HT-29 (cell line): ENCODE measurements at places on chromosomes 12 and 14.
A peak's percentile ranks its signal among the peaks of the same experiment; 100 is the strongest.

- no peak for DNase-seq
Measured at GRCh38 chr12:128267651-128268378, 845 bp downstream of the TMEM132C start.

DNA sequence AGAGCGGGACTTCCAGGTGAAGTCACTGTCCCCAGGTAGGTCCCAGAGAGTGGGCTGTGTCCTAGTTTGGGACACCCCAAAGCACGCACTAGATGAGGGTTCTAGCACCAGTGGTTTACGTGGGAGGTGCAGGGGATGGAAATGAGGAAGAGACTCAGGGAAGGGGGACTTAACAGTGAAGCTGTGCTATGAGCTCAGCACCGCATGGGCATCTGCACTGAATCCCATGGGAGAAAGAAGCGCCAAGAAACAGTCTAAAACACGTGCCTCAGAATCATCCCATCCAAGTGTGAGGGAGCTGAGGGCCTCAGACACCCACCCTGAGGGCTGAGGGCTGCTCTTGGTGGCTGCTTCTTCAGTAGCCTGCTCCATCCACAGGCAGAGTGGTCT lies 71.5 kb upstream of the ZFP36L1 start:
- DNase-seq: no peak

- no peak for DNase-seq
Measured at GRCh38 chr12:21353487-21353886, 18.8 kb upstream of the SLCO1A2 start.

DNA sequence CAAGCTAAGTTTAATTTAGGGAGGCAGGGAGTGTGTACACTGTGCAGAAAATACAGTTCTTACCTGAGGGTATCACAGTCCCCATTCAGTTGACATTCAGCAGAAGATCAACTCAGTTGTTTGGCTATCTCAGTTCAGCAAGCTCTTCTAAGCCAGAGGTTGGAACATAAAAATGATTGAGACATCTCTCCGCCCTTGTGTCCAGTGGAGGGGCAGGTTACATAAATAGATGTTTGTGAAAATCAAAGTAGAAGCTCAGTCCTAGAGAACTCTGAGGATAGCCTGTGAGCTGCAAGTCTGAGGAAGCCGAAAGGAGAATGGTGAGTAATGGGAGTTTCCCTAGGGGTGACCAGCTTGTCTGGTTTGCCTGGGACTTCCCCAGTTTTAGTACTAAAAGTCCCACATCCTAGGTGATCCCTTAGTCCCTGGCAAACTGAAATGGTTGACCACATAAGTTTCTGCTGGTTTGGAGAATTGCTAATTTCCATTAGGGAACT lies 251.4 kb upstream of the ATP2B1 start:
- peak; percentile 43 for DNase-seq

DNA sequence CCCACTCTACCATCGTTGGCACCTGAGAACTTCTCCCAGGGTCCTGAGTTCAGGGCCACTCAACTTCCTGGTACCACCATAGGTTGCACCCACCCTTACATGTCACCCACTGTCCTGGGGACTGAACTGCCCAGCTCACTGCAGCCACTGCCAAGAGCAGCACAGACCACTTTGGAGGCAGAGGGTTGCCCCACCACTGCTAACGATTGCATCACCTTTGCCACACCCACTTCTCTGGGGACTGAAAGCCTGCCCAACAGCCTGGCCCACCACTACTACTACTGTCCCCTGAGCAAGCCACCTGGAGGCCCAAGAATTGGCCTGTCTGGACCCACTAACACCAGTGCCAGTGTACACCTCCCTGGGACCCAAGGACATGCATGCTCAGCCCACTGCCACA lies 27.6 kb downstream of the CACNA2D4 start:
- no peak for DNase-seq

- no peak for DNase-seq
Measured at GRCh38 chr12:46390304-46390703, 17.7 kb upstream of the SLC38A2 start.

GRCh38 chr14:98382662-98383061 lies 889.3 kb downstream of the BCL11B start:
- no peak for DNase-seq

DNA sequence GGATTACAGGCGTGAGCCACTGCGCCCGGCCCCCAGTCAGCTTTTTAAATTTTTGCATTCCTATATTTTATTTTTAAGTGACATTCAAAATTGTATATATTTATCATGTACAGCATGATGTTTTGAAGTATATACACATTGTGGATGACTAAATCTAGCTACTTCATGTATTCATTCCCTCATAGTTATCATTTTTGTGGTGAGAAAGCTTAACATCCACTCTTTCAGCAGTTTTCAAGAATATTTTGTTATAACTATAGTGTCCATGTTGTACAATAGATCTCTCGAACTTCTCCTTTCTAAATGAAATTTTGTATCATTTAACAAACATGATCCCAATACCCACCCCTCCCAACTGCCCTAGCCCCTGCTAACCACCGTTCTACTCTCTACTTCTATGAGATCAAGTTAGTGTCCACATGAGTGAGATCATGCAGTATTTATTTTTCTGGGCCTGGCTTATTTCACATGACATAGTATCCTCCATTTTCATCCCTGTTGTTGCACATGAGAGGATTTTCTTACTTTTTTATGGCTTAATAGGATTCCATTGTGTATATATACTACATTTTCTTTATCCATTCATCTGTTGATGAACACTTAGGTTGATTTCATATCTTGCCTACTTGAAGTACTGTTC lies 8.8 kb upstream of the HEBP1 start:
- no peak for DNase-seq

DNA sequence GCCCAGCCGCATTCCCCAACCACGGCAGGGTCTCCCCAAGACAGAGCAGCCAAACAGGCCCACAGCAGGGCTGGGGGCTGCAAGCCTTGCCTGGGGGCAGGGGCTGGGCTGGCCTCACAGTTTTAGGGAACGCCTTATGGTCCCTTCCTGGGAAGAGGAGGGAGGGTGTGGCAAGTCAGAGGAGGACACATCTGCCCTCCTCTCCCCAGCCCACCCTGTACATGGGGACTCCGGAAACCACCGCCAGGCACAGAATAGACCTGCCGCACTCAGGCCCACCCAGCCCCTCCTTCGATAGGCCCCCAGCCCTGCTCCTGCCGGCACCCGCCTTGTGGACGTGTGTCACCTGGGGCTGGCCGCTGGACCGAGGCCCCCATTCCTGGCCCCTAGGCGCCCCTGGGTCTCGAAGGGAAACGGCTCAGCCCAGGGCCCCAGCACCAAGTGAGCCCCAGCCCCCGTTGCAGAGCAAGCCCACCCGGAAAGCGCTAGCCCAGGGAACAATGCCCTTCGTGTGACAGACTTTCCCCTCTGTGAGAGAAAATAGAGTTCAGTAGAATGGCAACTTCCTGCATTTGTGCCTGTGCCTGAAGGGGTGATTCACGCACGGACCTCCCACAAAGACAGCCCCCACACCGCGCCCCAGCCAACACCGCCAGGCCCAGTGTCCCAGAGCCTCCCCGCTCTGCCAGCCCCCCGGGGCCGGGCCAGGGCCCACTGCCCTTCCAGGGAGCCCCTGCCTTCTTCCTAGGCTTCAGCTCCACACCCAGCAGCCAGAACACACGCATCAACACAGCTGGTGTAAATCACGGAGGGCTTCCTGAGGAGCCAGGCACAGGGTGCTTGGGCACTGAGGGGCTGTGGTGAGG lies 12.0 kb upstream of the NUDT14 start:
- no peak for DNase-seq

GRCh38 chr12:40325349-40325960 lies 100.7 kb downstream of the LRRK2 start:
- DNase-seq: peak; percentile 43

DNA sequence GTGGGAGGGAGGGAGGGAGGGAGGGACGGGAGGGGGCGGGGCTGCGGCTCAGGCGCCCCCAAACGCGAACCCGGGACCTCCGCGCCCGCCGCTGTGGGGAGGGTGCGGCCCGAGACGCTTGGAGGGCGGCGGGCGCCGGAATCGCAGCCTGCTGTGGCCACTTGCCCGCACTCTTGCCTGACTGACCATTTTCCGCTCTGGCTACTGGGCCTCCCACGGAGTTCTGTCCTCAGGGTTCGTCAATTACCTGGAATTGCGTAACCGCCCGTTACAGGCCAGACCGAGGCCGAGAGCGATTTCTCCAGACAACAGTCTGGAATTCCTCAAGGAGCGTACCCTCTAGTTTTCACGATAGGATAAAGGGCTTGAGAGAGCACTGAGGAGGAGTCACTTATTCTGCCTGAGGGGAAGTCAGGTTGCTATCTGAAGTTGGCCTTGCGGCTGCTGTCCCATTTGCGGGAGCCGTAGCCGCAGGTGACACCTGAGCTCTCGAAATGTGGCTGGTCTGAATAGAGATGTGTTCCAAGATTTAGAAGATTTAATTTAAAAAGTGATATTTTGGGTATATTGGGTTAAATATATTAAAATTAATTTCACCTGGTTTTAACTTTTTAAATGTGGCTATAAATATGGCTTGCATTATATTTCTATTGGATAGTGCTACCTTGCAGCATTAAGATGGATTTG lies 446 bp upstream of the ZNF641 start:
- peak; percentile 80 for DNase-seq

DNA sequence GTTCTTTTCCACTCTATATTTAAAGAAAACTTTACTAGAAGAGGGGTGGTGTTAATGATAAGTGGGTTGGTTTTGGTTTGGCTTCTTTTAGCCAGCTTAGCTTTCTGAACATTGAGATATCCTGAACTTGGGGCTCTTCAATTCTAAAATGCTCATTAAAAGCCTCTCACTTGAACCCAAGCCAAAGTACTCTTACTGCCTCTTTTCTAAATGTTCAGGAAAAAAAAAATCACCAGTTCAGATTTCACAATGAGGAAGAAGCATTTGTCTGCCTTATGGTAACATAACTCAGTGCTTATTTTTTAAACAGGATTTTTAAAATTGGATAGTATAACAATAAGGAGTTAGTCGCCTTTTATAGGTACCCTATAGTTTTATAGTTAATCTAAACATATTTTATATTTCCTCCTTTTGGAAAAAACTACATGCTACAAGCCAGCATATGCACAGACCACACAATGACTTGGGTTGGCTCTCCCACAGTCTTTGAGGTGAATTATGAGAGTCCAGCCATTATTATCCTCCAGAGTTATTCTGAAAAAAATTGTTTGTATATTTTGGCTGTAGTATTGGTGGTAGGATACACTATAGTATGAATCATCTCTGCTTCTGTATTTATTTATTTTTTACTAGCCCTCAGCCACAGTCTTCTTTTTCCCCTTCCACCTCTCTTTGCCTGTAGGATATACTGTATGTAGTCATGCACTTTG lies 195.5 kb upstream of the TMPO start:
- no peak for DNase-seq

DNA sequence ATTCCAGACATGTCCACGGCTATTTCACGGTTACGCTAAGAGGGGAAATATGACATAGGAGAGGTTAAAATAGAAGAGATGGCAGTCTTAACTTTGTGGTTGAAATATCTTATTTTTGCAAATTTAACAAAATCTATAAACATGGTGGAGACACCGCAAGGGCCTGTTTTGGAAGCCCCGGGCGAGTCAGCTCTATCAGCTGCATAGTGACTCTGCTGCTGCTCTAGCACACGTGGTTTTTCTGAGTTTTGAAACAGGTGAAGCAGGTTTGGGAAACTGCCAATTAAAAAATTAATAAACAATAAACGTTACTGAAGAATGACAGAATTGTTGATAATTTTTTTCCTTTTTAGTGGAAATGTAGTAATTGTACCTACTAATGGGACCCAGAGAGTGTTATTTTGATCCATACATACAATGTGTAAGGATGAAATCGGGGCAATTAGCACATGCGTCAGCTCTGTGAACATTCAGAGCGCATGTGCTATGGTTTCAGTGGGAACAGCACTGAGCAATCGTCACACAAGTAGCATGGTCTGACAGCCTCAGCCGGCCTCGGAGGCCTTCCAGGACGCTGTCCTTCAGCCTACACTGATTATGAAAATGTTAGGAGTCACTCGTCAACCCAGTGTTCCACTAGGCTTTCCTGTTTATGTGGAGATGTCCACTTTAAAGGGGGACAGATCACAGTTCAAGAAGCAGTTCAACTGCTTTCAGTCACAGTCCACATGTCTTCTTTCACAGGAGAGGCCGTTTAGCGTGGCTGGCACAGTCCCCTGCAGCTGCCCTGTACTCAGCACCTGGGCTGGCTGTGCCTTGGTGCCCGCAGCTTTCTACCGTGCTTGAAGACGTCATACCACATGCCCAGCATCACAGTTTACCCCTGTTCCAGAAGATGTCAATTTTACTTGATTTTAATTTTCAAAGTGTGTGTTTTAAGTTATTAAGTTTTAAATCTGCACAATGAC lies 51.8 kb downstream of the MOK start:
- no peak for DNase-seq

- DNase-seq: no peak
Measured at GRCh38 chr12:130831876-130832405, 7.1 kb downstream of the STX2 start.

DNA sequence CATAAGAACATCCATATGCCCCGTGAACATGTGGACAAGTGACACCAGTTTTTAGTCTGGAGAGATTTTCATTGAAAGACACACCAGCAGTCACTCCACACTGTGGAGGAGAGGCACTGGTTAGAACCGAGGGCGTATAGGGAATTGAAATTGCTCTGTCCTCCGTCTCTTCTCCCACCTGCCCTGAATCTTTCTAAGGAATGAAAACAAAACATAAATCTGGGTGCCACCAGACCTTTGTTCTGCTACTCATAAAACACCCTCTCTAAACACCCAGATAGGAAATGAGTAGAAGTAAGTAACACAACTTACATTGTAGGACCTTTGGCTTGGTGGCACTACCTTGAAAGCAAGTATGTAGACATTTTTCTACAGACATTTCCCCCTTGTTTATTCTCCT lies 37.1 kb upstream of the STON2 start:
- DNase-seq: no peak

GRCh38 chr14:75833326-75834020 lies 148.3 kb downstream of the TGFB3 start:
- no peak for DNase-seq

- DNase-seq: no peak
Measured at GRCh38 chr12:106801167-106801708, 26.8 kb downstream of the RIC8B start.

- peak; percentile 57 for DNase-seq
Measured at GRCh38 chr14:68210729-68211299, 391.2 kb downstream of the RAD51B start.

DNA sequence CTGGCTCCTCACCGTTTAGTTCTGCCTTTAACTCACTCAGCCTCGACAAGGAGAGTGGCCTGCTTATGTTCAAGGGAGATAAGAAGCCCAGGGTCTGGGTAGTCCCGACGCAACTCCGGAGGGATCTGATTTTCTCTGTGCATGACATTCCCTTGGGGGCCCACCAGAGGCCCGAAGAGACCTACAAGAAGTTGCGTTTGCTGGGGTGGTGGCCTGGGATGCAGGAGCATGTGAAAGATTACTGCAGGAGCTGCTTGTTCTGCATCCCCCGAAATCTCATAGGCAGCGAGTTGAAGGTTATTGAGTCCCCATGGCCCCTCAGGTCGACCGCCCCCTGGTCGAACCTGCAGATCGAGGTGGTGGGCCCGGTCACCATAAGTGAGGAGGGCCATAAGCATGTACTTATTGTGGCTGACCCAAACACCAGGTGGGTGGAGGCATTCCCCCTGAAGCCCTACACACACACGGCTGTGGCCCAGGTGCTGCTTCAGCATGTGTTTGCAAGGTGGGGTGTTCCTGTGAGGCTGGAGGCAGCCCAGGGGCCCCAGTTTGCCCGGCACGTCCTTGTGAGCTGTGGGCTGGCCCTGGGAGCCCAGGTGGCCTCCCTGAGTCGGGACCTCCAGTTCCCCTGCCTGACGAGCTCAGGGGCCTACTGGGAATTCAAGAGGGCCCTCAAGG lies 13.1 kb downstream of the CBLN3 start:
- DNase-seq: no peak

GRCh38 chr14:101508948-101509729 lies 52.2 kb upstream of the DIO3 start:
- no peak for DNase-seq
